ENCODE measurements at places on chromosomes 7 and 10.

DNA sequence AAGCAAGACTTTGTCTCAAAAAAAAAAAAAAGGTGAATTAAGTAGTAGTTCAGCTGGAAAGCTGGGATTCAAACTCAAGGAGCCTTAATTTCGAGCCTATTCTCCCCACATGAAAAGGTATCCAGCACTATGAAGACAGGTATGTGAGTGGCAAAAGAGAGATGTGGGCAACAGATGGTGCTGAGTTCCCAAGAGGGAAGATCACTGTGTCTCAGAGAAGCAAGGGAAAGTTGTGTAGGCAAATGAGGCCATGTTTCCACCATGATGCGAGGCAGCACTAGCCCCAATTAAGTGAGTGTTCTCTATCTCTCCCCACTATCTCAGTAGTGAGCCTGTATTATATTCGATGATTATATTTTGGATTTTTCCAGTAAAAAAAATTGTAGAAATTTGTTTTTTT is 19.8 kb upstream of the ST7 start:
- no peak for DNase-seq

DNA sequence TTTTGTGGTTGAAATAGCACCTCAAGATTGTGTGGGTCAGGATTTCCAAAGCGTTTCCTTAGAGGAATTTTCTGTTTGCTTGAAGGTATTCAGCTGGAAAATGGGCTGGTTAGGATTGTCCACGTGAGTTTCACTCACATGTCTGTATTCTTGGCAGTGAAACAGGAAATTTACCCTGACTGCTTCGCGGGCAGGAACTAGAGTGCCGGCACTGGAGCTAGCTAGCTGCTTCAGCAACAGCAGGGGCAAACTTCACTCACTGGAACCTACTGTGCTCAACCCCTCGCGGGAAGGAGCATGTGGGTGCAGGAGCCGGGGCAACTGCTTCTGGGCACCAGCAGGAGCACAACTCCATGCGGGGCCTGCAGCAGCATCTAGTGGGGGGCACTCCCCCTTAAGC is 38.0 kb upstream of the RTKN2 start:
- DNase-seq: peak; percentile 13

- no peak for DNase-seq
These were observed 138.9 kb downstream of the WDR11 start for GRCh38 chr10:120989996-120990598.

GRCh38 chr7:134649226-134649775 is 2.6 kb downstream of the BPGM start:
- DNase-seq: no peak

- DNase-seq: no peak
These were observed 51.0 kb downstream of the CFAP46 start for GRCh38 chr10:132891368-132891767.

DNA sequence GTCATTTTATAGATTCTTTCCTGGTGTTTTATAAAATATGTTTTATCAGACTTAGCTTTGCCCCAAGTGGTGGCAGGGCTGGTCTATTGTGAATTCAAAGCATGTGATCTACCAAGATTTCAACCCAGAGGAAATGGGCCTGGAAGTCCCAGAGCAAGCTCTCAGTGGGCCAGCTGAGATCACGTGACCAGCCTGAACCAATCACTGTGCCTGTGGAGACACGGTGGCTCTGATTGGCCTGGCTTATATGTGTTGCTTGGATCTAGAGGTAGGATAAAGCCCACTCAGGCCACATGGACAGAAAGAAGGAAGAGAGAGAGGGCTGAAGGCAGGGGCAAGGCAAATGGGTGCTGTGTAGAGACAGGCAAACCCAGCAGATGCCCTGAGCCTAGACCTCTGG is 65.5 kb upstream of the GATA3 start:
- DNase-seq: no peak
